NCI-H774 (cell line): ENCODE measurements at places on chromosomes 1 and 21.

- DNase-seq = no peak
These were observed 5.2 kb downstream of the TTC22 start for GRCh38 chr1:54795841-54796468.

DNA sequence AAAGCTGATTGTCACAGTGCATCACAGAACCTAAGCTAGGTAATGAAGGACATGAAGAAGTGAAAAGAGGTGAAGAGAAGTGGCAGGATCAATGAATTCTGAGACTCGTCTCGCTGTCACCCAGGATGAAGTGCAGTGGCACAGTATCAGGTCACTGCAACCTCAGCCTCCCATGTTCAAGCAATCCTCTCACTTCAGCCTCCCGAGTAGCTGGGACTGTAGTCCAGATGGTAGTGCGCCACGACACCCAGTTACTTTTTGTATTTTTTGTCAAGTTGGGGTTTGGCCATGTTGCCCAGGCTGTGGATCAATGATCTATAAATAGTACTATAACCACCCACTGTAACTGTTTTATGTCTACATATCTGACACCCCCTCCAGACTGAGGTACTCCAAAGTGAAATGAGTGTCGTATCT, 33.1 kb downstream of the PTP4A2 start:
- no peak for DNase-seq

- DNase-seq = no peak
These were observed 57.6 kb upstream of the PPM1J start for GRCh38 chr1:112772781-112773180.

DNA sequence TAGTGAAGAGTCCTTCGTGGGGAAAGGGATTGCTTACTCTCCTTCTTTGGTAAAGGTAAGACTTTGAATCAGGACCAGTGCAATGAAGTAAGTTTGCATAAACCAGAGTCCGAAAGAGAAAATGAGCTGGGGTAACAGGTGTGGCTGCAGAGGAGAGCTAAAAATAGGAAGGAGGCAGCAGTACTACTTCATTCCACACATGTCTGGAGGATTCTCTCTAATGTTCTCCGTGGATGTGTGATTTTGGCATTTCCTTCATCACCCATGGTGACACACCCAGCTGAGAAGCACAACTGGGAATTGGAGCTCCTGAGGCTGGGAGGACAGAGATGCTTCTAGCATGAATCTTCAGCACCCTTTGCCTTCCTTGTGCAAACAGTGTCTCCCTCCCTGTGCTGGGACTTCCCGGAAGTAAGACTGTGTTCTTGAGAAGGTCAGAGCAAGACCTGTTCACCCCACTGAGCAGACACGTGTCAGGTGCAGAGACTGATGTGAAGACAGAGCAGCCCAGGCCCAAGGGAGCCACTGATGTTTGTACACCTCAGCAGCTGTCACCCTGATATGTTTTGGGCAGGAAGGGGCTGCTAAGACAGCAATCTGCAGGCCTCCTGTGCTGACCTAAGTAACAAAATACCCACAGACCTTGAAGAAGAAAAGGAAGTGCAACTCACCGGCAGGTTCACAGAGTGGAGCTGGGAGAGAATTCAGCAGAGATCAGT, 13.3 kb downstream of the FCRL1 start:
- DNase-seq = no peak

- no peak for DNase-seq
These were observed 186.1 kb upstream of the ADAMTS5 start for GRCh38 chr21:27152996-27153395.

GRCh38 chr1:13917607-13918006, 217.6 kb downstream of the PRDM2 start:
- no peak for DNase-seq

DNA sequence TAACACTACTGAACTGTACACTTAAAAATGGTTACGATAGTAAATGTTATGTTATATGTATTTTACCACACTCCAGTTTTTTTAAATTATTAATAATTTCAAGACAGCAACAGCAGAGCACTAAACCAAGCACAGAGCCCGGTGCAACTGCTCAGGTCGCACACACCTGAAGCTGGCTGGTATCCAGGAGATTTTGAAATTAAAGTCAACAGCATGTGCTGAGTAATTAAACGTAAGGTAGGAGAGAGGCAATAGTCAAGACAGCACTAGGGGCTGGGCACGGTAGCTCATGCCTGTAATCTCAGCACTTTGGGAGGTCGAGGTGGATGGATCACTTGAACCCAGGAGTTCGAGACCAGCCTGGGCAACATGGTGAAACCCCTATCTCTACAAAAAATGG, 35.1 kb upstream of the SLC30A10 start:
- DNase-seq = no peak

GRCh38 chr1:83704350-83704749, 294.6 kb downstream of the TTLL7 start:
- no peak for DNase-seq

DNA sequence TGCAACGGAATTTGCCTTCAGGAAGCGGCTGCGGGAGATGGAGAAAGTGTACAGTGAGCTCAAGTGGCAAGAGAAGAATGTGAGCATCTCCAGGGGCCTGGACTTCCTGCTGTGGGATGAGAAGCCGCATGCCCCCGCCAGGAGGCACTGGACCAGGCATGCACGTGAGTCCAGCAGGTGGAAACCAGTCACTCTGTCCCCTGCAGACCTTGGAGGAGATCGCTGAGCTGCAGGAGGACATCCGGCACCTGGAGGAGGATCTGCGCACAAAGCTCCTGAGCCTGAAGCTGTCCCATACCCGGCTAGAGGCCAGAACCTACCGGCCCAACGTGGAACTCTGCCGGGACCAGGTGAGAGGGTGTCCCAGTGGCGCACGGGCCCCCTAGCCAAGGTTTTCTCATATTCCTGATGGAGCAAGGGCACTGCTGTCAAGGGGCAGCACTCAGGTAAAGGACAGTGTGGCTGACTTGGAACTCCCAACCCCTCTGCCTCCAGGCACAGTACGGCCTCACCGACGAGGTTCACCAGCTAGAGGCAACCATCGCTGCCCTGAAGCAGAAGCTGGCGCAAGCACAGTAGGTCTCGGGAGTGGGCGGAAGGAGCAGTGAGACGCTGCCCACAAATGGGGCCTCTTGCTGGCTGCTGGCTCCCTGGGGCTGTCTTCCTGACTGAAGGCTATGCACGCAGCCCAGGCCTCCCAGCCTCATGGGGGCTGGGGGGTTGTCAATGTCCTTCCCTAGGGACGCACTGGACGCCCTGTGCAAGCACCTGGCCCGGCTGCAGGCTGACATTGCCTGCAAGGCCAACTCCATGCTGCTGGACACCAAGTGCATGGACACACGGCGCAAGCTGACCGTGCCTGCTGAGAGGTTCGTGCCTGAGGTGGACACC, 1.2 kb upstream of the ADPRS start:
- no peak for DNase-seq

DNA sequence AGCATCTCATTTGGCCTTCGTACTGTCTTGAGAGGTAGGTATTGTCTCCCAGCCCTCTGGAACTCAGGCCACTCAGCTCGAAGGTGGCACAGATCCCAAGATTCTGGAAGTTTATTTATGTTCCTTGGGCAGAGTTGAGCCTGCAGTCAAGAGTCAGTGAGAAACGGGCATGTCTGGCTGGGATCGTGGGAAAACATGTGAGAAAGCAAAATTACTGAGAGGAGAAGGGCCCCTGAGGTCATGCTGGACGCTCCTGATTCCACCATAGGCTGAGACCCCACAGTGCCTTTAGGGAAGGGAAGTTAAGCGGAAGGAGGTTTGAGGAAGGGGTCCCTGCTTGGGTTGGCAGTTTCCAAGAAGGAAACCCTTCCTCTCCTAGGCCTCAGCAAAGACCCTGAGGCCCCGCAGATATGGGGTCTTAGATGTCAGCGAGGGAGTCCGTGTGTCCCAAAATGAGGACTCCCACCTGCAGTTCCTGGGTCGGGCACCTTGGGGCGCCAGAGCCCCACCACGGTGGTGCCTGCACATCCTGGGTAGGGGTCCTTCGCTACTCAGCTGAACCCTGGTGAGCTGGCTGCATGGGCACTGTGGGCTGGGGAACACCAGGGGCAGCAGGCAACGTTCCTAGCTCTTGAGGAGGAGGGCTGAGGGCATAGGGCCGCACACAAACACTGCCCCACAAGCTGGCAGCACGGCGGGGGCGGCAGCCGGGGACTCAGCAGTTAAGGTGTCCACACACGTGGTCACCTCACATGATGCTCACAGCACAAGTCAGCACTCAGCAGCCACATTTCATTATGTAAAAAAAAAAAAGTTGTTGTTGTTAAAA, 12.3 kb upstream of the SEMA4A start:
- no peak for DNase-seq
